Naive thymus-derived CD4-positive, alpha-beta T cell (primary cell): ENCODE measurements at places on chromosomes 3 and 15. TPM values are rescaled to one million over a fixed set of nuclear protein-coding genes. Genes with fewer than 3 reads are reported as not detected.

DNA sequence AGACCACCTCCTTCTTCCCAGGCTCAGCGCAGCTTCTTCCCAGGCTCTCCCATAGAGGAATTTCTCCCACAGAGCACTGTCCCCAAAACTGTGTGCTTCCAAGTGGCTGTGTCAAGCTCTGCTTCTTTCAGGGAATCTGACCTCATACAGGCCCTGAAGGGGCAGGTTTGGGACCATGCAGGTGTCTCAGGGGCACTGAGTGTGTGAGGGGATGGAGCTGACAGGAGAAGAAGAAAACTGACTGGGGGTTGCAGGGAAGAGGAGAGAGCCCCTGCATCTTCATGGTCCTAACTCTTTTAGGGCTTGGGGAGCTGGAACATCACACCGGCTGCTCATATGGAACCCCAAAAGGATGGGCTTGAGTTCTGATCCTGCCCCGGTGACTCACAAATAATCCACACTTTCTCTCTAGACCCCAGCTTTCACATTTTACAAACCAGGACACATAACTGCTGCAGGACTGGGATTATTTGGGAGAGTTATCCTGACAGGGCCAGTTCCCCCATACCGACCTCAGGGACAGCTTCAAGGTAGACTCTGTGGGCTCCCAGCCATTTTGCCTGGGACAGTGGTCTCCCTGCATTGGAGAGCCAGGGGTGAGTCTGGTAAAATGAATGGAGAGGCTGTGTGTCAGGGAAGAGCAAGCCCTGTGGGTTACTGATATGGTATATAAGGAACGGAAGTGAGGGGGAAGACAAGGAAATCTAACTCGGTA, 316.1 kb downstream of the TLE3 start:
- no peak for DNase-seq

- no peak for DNase-seq
Observed at GRCh38 chr3:114626751-114627150, 332.9 kb downstream of the TIGIT start.

- no peak for DNase-seq
Observed at GRCh38 chr3:158918451-158918850, 116.6 kb downstream of the MFSD1 start.

DNA sequence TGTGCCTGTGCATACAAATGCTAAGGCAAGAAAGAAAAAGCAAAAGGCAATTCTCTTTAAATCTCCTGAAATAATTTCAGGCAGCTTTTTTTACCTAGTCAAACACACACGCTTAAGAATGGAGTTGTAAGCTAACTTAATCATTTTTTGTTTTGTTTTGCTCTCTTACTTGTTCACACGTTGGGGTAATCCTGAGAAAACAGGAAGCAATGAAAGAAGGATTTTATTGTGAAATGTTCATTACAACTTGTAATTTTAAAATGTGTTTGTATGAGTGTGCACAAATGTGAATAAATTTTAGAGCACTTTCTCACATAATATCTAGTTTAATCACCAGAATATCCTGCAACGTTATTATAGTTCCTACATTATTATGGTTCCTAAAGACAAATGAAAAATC, 263.8 kb downstream of the LPP start:
- DNase-seq: no peak

Gene DLEC1
- polyA plus RNA-seq: 0.41 TPM
